ENCODE measurements at places on chromosomes 11 and 22.

GRCh38 chr11:15826826-15827225 lies 529.5 kb downstream of the SOX6 start:
- peak; percentile 38 for DNase-seq

GRCh38 chr11:34302046-34302921 lies 55.5 kb downstream of the ABTB2 start:
- DNase-seq, result no peak

DNA sequence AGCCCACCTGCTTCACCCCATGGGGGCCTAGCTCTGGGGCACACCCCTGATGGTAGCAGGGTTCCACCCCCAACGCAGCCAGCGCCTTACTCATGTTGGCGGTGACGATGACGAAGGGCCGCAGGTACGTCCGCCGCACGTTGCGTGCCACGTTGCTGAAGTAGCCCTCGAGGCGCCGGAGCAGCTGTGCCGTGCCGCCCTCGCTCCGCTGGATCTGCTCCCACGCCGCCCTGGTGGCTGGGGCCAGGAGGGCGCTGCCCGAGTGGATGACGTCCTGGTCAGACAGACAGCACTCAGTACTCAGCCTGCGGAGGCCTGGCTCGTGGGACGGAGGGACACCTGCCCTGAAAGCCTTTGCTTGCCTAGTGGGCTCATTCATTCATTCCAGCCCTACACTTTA lies 50.8 kb downstream of the TRMU start:
- no peak for DNase-seq

DNA sequence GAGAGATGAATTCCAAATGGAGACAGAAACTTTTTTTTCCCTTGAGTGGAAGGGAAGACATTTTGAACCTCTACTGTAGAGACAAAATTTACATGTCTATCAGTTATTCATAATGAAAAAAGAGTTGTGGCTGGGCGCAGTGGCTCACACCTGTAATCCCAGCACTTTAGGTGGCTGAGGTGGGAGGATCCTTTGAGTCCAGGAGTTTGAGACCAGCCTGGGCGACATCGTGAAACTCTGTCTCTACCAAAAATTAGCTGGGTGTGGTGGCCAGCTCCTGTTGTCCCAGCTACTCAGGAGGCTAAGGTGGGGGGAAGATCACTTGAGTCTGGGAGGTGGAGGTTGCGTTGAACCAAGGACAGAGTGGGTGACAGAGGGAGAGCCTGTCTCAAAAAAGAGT lies 4.1 kb downstream of the EED start:
- no peak for DNase-seq

DNA sequence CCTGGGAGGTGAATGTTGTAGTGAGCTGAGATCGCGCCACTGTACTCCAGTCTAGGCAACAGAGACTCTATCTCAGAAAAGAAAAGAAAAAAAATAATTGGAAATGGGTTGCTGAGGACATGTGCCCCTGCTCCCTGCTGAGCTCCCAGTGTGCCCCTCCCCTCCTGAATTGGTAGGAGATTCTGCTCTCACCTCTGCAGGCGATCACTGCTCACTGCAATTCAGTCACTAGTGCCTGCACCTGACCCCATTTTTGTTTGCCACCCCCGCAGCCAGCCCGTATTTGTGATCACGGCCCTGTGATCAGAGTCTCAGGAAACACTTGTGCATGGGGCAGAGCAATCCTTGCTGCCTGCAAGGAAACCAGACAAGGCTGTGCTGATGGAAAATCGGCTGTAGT lies 16.3 kb upstream of the SEC14L3 start:
- no peak for DNase-seq

DNA sequence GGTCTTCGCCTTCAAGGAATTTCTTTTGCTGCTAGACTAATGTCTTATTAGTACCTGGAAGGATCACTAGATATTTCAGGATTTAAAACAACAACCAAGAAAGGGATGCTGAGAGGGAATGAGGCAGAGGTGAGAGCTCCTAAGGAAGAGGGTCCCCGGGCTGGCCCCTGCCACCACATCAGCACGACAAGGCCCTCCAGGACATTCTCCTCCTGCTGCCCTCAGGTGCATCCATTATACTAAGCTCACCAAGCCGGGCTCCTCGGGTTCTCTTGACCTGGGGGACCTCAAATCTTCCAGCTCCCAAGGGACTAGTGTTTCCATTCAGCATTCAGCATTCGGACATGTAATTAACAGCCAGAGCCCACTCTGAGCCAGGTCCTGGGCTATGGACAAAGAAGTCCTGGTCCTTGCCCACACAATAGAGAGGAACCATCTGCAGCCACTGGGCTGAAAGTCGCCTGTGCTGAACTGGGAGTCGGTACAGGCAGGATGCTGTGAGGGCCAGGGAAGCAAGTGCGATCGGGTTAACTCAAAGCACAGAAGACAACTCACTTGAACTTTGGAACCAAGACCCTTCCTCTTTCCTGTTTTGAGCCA lies 29.4 kb upstream of the OAF start:
- DNase-seq, result no peak

- DNase-seq, result no peak
These were observed 34.4 kb downstream of the MARK2 start for GRCh38 chr11:63873311-63873710.

DNA sequence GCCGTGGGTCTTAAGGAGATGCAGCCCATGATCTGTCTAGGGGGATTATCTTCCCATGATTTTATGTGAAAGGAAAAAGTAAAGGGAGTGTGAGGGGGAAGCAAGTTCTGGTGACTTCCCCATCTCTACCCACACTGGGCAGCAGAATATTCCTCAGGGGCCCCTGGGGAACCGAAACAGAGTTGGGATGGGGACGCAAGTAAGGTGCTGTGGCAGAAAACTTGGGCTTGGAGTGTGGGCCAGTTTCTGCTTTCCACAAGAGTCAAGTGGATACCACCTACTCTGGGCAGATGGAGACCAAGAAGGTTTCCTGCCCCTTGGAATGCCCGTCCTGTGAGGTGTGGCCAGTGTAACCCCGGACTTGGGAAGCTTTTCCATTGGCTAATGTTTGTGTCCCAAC lies 64.4 kb downstream of the SGSM3 start:
- DNase-seq, result no peak

- peak; percentile 27 for DNase-seq
These were observed 67.2 kb upstream of the ALX4 start for GRCh38 chr11:44377121-44377520.

DNA sequence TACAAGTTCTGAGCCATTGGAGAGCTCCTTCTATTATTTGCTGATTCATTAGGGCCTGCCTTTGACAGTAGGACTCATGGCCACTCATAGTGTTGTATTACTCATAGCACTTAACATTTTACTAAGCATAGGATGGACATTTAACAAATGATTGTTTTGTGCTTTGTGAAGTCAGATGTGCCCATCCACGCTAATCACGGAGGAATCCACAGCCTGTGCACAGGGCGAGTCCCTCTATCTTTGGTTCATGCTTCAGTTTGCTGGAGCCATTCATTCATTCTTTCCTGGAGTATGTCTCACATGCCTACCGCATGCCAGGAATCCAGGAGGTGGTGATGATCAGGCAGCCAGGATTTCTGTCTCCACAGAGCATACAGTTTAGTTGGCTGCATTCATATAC lies 254.1 kb downstream of the NTM start:
- no peak for DNase-seq

GRCh38 chr11:88281317-88281712 lies 56.2 kb downstream of the CTSC start:
- DNase-seq, result peak; percentile 7

DNA sequence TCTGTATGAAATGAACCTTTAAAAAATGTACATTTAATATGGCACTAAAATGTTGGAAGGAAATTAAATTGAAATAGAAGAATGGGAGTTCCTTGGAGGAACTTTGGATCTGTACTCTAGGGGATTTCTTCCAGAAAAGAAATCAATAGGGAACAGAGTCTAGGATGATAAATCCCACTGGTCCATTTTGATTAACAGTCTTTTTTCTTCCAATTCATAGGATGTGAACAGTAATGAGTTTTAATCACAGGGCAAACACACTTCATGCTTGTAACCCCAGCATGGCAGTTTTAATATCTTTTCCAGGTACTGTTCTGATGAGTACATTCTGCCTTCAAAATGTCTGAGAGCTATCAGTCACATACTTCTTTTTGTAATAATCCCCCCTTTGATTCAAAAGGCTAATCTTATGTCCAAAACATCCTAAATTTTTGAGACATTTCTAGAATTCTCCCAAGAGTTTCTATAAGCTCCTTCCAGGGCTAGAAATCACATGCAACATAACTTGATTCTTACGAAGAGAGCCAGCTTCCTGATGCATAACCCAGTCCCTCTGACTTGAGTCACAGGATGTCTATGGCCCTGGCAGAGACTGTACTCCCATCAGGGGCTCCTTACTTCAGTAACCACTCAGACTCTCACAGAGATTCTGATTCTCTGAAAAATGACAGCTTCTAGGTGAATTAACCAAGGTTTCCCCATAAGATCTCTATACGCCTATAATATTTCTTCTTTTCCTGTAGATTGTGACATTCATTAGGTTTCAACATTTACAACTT lies 112.9 kb downstream of the SLC36A4 start:
- DNase-seq, result no peak

- DNase-seq, result no peak
These were observed 14.6 kb downstream of the RBM4 start for GRCh38 chr11:66653123-66653522.

- no peak for DNase-seq
These were observed 209.2 kb upstream of the SORL1-AS1 start for GRCh38 chr11:121661880-121662486.

DNA sequence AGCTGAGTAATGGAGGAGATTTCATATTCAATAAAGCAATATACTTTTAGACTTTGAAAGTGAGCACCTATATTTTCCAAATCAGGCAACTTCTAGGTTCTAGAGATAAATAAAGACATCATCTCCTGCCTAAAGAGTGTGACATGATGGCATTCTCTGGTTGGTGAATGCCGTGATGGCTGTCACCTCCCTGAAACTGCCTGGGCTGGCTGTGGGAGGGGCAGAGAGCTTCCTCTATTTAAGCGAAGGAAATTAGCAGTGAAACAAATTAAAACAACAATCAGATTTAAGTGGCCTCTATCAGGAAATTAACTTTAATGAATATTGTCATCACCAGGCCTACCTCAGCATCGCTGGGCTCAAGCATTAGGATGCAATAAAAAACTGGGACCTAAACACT lies 113.9 kb downstream of the ARL14EP start:
- no peak for DNase-seq

- no peak for DNase-seq
These were observed 78.6 kb downstream of the PARVA start for GRCh38 chr11:12455938-12456337.

- DNase-seq, result no peak
These were observed 7.9 kb upstream of the NELL1 start for GRCh38 chr11:20661445-20661844.
